ENCODE measurements at places on chromosomes 7 and 10.

- no peak for DNase-seq
Observed at GRCh38 chr7:91396-92175, 100.8 kb upstream of the FAM20C start.

DNA sequence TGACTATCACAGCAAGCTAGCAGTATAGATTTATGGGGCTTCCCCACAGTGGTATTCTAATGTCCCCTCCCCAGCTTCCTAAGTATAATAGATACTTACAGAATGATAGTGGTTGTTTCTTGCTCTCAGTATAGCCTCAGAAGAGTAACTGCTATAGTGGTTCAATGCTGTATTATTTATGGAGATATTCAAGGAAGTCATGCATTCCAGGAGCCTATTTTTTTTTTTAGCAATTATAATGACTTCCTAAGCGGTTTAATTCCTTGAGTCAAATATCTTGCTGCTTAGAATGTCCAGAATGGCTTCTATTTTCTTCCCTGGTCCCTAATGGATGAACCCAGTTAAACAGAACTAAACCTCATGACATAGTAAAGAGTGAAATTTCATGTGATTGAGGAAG is 451.5 kb upstream of the SEMA3D start:
- DNase-seq: no peak

DNA sequence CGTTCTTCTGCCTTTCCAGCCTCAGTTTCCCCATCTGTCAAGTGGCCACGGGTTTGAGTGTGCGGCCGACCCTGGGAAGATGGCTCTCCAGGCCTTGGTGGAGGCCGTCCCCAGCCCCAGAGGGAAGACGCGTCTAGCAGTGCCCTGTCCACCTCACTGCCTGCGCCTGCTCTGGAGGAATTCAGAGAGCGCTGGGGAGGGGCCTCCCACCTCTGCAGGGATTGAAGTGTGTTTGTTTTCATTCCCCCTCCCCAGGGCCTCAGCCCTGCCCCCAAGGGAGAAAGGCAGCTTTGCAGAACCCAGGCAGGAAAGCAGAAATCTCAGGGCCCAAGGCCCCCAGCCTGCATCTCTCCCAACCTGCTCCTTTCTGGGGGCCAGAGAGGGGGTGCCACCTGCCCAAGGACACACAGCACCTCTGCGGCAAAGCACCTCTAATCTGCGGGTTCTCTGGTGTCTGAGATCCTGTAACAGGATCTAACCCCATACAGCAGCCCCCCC is 91.0 kb downstream of the MICALL2 start:
- no peak for DNase-seq

DNA sequence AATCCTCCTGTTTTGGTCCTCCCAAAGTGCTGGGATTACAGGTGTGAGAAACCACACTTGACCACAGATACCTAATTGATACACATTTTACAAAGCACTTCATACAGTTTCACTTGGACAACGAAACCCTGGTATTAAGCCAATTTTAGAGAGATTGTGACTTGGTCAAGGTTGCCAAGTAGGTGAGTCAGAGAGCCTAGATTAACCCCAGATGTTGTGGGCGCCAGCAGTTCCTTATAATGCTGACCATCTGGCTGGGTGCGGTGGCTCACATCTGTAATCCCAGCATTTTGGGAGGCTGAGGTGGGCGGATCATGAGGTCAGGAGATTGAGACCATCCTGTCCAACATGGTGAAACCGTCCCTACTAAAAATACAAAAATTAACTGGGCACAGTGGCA is 4.9 kb upstream of the PHKG1 start:
- DNase-seq: no peak

- DNase-seq: no peak
Observed at GRCh38 chr7:119685906-119686305, 587.1 kb upstream of the KCND2 start.

GRCh38 chr7:16084370-16084769 is 337.0 kb downstream of the CRPPA start:
- DNase-seq: no peak

- DNase-seq: no peak
Observed at GRCh38 chr7:28083164-28083997, 97.2 kb downstream of the JAZF1 start.

DNA sequence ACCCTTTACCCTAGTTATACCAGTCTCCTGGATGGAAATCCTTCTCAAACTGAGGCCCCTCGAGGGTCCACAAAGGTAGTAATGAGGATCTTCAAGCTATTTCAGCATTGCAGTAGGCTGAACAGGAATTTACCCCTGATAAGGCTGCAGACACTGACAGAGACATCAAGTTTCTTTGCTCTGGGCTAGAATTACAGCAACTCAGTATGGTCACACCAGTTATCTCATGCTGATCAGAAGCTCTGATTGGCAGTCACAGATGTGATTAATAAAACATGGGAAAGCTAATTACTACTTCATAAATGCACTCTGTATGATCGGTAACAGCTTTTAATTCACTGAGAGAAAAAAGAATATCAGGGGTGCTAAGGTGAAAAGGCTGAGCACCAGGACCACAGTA is 30.6 kb downstream of the FAM204A start:
- DNase-seq: no peak

- no peak for DNase-seq
Observed at GRCh38 chr10:130025326-130025725, 61.3 kb upstream of the EBF3 start.

DNA sequence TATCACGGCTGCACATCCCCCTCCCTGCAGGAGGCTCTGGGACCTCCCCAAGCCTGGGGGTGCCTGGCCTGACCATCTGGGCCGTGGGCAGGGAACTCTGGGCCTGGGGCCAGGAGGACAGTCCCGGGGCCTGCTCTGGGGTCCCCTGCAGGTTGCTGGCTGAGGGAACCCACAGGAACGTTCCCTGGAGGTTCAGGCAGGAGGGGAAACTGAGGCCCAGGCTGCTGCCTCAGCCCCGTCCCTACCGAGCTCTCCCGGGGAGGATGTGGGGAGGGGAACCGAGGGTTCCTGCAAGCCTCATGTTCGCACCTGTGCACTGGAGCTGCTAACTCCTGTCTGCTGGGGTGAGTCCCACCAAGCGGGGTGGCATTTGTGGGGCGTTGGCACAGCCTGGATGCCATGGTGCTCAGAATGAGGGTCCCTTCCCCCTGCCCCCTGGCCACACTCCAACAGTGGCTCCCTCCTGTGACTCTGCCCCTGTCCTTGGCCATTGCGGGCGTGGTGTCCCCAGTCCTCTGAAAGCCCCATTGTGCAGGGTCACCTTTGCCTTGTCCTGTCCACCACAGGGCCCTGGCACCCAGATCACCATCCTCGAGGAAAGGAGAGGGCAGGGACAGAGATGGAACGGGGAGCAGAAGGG is 9.4 kb downstream of the ELFN1 start:
- DNase-seq: no peak

DNA sequence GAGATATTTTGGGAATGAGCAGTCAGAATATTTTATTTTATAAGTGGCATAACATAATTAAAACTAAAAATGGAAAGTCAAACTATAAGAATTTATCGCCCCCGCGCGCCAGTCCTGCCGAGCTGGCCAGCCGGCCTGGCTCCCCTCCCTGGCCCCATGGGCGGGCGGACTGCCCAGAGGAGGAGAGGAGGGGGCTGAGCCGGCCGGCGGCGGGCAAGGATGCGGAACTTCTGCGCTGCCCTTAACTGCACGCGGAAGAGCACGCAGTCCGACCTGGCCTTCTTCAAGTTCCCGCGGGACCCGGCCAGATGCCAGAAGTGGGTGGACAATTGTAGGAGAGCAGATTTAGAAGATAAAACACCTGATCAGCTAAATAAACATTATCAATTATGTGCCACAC is 96.8 kb downstream of the DKK1 start:
- DNase-seq: no peak

GRCh38 chr7:117759950-117760640 is 113.1 kb downstream of the CTTNBP2 start:
- DNase-seq: no peak

DNA sequence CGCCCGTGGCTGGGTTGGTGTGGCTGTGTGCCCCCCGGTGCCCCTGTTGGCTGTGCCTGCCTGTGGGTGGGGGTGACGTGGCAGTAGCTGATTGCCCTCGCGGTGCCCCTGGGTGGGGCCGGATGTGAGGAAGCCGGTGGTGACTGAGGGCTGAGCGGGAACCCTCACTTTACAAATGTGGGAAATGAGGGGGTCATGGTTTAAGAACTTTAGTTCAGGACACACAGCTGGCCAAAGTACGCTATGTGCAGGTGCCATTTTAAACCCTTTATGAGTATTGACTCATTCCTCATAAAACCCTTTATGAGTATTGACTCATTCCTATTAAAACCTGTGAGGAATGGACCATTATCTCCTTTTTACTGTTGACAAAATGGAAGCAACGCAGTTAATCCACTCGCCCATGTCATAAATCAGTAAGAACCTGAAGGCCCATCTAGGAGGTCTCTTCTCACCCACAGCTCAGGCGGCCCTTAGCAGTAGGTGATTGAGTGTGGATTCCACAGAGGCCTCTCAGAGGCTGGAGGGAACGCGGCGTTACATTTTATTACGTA is 290.1 kb upstream of the COBL start:
- DNase-seq: no peak

DNA sequence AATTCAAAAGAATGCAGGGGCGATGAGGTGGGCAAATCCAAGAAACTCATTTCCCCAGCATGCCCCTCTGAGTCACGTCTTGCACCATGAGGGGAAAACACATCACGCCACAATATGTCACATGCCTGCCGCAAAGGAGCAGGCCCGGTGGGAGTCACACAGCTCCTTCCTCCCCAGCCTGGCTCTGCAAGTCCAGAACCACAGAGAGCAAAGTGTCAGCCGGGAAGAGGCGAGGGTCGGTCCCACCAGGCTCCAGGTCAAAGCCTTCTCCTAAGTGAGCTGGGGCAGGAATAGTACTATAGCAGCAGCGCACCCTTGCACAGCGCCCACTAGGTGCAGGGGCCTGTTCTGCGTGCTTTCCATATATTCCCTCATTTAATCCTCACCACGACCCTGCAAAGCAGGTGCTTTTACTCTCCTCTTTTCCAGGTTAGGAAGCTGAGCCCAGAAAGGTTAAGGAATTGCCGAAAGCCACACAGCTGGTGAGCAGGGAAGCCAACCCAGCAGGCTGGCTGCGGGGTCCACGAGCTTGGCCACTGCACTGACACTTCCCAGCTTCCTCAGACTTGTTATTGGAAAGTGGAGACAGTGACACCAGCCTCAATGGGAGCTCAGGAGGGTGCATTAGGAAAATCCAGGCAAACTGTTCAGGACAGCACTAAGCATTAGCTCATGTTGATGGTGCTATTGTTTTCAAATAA is 94.0 kb upstream of the ZMIZ1 start:
- DNase-seq: peak; percentile 59

GRCh38 chr7:47778153-47778661 is 170.1 kb downstream of the PKD1L1 start:
- no peak for DNase-seq
